ENCODE measurements at places on chromosomes 1 and 21.

- no peak for DNase-seq
Observed at GRCh38 chr1:39666772-39667171, 5.1 kb downstream of the NT5C1A start.

- no peak for DNase-seq
Observed at GRCh38 chr1:227357927-227358302, 39.6 kb upstream of the CDC42BPA start.

- DNase-seq, result peak; percentile 4
Observed at GRCh38 chr1:173328961-173329360, 121.8 kb upstream of the TNFSF4 start.

DNA sequence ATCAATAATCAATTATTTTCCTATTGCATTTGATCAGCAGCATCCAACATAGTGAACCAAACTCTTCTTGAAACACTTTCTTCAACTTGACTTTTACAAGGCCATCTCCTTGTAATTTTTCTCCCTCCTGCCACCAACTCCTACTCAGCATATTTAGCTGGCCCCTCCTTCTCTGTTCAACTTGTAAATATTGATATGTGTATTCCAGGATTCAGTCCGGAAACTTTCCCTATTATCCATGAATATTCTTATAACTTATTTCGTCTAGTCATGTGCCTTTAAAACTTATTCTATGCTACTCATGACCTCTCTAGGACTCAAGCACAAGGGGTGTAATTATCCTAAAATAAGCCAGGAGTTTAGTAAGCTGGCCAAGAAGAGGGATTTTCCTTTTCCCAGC, 52.9 kb downstream of the ZNF697 start:
- DNase-seq, result no peak

DNA sequence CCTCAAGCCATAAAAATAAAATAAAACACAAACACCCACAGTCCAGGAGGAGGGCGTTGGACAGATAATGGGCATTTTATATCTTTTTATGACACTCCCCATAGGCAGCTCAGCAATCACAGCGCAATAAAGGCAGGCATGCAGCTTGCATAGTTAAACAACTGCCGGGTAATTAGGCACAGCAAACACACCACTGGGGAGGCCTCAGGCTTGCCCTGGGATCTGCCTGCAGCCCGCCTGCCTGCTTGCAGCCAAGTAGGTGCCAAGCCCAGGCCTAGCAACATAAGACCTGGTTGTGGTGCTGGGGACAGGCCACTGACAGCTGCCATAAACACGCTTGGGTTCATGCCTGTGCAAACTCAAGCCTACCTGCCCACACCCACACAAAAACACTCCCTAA, 54.2 kb downstream of the DMAP1 start:
- no peak for DNase-seq

- peak; percentile 42 for DNase-seq
Observed at GRCh38 chr21:21084179-21084578, 86.0 kb downstream of the NCAM2 start.

DNA sequence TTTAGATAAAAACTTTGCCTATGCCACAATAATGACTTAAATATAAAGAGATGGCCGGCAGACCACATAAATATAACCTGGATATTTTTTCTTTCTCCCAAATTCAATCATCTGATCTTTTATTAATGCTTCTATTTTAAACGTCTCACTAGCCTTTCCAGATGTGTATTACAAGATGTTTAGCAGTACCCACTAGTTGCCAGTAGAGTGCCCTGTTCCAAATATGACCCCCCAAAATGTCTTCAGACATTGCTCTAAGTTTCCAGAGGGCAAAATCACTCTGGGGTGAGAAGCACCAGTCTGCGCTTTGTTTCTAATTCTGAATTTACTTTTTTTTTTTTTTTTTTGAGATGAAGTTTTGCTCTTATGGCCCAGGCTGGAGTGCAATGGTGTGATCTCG, 268.1 kb downstream of the GRIK1 start:
- DNase-seq, result no peak

- DNase-seq, result no peak
Observed at GRCh38 chr21:33155005-33155404, 74.7 kb upstream of the IFNAR2 start.

All from adipocyte (in vitro differentiated cells).